Activated CD4-positive, alpha-beta T cell treated with anti-CD3 and anti-CD28 coated beads, Interleukin-2, amount 10 ng/mL, durations not matched to agents 24 days and 14 days (primary cell): ENCODE measurements at places on chromosomes 1 and 21. TPM values are rescaled to one million over a fixed set of nuclear protein-coding genes. Genes with fewer than 3 reads are reported as not detected.
A peak's percentile ranks its signal among the peaks of the same experiment; 100 is the strongest.

DNA sequence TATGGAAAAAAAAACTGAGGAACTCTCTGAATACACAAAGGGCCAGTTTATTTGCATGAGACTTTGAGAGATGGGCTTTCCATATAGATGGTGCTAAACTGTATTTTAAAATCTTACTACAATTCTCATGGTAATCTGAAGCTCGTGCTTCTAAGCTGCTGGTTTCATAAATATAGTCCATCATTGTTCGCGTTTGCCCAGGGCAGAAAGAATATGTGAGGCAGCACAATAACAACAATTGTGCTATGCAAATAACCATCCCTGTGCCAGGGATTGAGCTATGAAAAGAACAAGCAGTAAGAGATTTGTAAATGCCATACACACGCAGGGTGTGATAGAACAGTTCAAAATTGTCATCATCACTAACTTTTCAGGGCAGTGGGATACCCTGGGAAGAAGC lies 4.9 kb upstream of the EPS15 start:
- DNase-seq, result no peak
- no peaks in the 10 kb centered on the region for H3K36me3 ChIP-seq
- no peak overlapping the region for H3K4me3 ChIP-seq
- H3K27me3 ChIP-seq, result no peaks in the 10 kb centered on the region

DNA sequence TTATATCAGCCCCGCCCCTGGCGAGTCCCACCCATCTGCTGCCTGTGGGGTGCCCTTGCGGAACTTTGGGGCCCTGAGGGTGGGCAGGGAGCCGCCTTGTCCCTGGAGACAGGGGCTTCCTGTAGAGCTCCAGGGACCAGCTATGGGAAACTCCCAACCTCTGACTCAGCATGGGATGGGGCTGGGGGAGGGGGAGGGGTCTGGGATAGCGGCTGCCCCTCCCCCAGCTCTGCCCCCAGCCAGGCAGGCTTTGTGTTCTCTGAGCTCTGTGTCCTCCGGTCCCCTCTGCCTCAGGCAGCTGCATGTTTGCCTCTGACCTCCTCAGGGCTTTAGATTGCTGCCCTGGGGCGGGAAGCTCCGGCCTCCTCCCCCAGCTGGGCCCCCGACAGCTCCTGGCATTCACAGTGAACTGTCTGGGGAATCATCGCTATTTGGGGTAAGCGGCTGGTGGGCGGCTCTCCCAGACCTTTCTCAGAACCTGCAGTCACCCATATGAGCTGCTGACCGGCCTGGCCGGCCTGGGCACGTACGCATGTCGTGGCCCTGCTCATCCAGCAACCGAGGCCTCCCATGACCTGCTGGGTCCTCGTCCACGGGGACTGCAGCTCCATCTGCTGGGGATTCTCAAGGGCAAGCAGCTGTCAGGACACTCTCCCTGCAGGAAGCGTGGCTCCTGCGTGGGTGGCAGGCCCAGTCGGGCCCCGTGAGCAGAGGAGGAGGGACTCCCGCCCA lies 17.1 kb downstream of the ARHGEF16 start:
- no peaks in the 10 kb centered on the region for H3K36me3 ChIP-seq
- DNase-seq, result no peak
- peaks cover 2% of the 10 kb centered on the region for H3K4me1 ChIP-seq
- no peak overlapping the region for H3K4me3 ChIP-seq
- H3K27ac ChIP-seq, result no peak overlapping the region
- H3K27me3 ChIP-seq, result no peaks in the 10 kb centered on the region

GRCh38 chr1:25468033-25468432 lies 37.3 kb downstream of the MACO1 start:
- peak overlapping the region; percentile 57 for H3K27ac ChIP-seq
- no peak overlapping the region for H3K4me3 ChIP-seq
- H3K27me3 ChIP-seq, result no peaks in the 10 kb centered on the region
- DNase-seq, result no peak

GRCh38 chr1:29259802-29260441 lies 23.6 kb downstream of the PTPRU start:
- H3K27ac ChIP-seq, result no peak overlapping the region
- H3K36me3 ChIP-seq, result no peaks in the 10 kb centered on the region
- H3K27me3 ChIP-seq, result peaks cover 48% of the 10 kb centered on the region
- H3K4me3 ChIP-seq, result peak overlapping the region; percentile 66
- peak; percentile 79 for DNase-seq
- H3K4me1 ChIP-seq, result peaks cover 9% of the 10 kb centered on the region

- H3K27ac ChIP-seq, result no peak overlapping the region
- DNase-seq, result no peak
- no peak overlapping the region for H3K4me3 ChIP-seq
- H3K36me3 ChIP-seq, result no peaks in the 10 kb centered on the region
- H3K4me1 ChIP-seq, result no peaks in the 10 kb centered on the region
Measured at GRCh38 chr1:38727684-38728584, 131.6 kb downstream of the RRAGC start.

GRCh38 chr1:219323426-219323825 lies 149.7 kb downstream of the LYPLAL1 start:
- H3K27ac ChIP-seq, result no peak overlapping the region
- H3K36me3 ChIP-seq, result no peaks in the 10 kb centered on the region
- H3K4me1 ChIP-seq, result no peaks in the 10 kb centered on the region
- peaks cover 4% of the 10 kb centered on the region for H3K27me3 ChIP-seq
- no peak overlapping the region for H3K4me3 ChIP-seq
- no peak for DNase-seq

DNA sequence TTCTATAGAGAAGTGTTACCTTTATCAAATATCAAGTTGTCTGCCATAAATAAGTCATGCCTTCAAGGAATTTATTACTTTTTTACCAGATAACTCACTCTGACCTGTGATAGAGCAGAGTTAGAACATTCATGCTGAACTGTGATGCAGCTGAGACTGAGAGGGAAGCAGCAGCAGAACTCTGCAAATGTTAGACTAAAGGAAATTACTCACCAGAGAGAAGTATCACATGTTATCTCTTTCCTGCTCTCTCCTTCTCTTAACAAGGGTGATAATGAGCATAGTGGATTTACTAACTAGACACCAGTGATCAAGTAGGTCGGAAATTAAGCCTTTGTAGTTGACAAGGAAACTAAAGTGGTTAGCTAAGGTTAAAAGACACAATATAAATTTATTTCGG lies 181.6 kb downstream of the RASAL2 start:
- no peak overlapping the region for H3K27ac ChIP-seq
- no peak overlapping the region for H3K4me3 ChIP-seq

- DNase-seq, result no peak
- peaks cover 80% of the 10 kb centered on the region for H3K4me1 ChIP-seq
- no peaks in the 10 kb centered on the region for H3K27me3 ChIP-seq
- peak overlapping the region; percentile 93 for H3K27ac ChIP-seq
- peaks cover 21% of the 10 kb centered on the region for H3K36me3 ChIP-seq
Measured at GRCh38 chr1:221711656-221712055, 30.2 kb downstream of the DUSP10 start.

DNA sequence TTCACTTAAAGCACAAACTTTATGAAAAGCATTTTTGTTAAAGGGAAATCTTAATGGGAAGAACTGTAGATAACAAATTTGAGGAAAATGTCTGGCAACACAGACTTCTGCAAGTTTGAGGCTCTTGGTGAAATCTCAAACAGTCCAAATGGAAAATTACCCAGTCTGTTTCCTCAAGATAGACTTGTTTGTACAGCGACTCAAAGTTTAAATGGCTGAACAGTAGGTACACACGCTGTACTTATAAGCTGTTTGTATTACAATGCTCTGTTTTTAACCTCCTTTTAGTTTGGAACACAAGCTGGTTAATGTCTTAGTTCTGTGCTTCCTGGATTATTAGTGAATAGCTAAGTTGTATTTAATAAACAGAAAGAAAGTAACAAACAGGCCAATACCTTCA lies 217.1 kb downstream of the NFIA start:
- H3K27me3 ChIP-seq, result peaks cover 4% of the 10 kb centered on the region
- peaks cover 26% of the 10 kb centered on the region for H3K4me1 ChIP-seq
- H3K36me3 ChIP-seq, result no peaks in the 10 kb centered on the region
- H3K4me3 ChIP-seq, result no peak overlapping the region

GRCh38 chr1:192907545-192908243 lies 98.9 kb downstream of the RGS2 start:
- H3K27ac ChIP-seq, result no peak overlapping the region
- H3K36me3 ChIP-seq, result no peaks in the 10 kb centered on the region
- no peak for DNase-seq

- no peaks in the 10 kb centered on the region for H3K36me3 ChIP-seq
- no peaks in the 10 kb centered on the region for H3K4me1 ChIP-seq
- no peaks in the 10 kb centered on the region for H3K27me3 ChIP-seq
- no peak overlapping the region for H3K4me3 ChIP-seq
- no peak overlapping the region for H3K27ac ChIP-seq
Measured at GRCh38 chr1:177615251-177615650, 354.6 kb downstream of the SEC16B start.

- no peak for DNase-seq
- peak overlapping the region; percentile 30 for H3K27ac ChIP-seq
- H3K4me1 ChIP-seq, result peaks cover 16% of the 10 kb centered on the region
- no peaks in the 10 kb centered on the region for H3K27me3 ChIP-seq
- H3K4me3 ChIP-seq, result no peak overlapping the region
Measured at GRCh38 chr1:54171016-54171415, 18.2 kb upstream of the CDCP2 start.

DNA sequence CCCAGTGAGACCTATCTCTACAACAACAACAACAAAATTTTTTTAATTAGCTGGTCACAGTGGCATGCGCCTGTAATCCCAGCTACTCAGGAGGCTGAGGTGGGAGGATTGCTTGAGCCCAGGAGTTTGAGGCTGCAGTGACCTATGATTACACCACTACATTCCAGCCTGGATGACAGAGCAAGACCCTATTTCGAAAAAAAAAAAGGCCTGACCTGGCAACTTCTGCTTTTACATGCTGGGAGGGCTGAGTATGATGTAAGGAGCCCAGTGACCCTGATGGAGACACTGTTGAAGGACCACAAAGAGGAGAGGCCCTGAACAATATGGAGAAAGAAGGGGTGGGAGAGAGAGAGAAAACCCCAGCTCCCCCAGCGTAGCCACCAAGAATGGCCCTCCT lies 9.2 kb upstream of the VPS26C start:
- H3K4me3 ChIP-seq, result no peak overlapping the region
- no peaks in the 10 kb centered on the region for H3K36me3 ChIP-seq
- no peak for DNase-seq
- H3K4me1 ChIP-seq, result peaks cover 2% of the 10 kb centered on the region
- peaks cover 8% of the 10 kb centered on the region for H3K27me3 ChIP-seq

DNA sequence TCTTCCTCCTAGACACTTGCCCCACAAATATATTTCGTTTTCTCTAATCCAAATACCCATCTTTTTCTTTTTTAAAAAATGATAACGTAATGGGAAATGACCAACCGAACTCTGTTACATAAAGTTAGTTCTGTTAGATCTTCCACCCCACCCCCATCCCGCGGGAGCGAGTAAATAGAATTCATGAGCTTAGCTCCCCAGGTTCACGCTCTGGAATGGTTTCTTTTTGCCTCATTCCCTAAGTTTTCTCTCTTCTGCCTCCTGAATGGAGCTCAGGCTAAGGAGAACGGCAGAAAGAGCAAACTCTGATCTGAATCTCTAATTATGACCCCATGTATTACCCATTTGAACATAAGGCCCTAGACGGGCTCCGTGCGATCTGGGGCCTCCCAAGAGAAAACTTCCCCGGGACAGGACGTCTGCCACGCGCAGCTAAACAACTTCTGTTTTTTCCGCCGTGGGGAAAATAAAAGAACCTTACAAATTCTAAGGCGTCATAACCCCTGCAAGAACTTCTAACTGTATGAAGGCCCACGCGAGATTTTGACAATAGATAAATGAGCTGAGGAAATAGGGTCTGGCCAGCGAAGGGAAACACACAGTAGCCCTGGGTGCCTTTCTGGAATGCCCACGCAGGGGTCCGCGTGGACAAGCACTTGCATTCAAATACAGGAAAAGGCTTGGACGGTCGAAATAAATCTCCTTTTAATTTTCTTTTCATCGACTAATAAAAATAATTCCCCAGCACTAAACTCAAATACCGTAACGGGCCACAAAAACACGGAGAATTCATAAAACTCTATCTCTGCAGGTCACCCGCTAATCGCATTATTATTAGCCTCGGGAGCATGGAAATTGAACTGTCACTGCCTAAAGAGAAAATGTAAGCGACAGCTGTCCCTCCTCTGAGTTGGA lies 2.2 kb downstream of the TBX15 start:
- H3K27me3 ChIP-seq, result peaks cover 88% of the 10 kb centered on the region
- H3K27ac ChIP-seq, result peak overlapping the region; percentile 11
- H3K36me3 ChIP-seq, result peaks cover 14% of the 10 kb centered on the region
- peaks cover 7% of the 10 kb centered on the region for H3K4me1 ChIP-seq
- no peak overlapping the region for H3K4me3 ChIP-seq
- DNase-seq, result no peak

GRCh38 chr1:170685166-170685565 lies 21.2 kb downstream of the PRRX1 start:
- no peak overlapping the region for H3K27ac ChIP-seq
- no peak for DNase-seq
- no peak overlapping the region for H3K4me3 ChIP-seq
- H3K4me1 ChIP-seq, result peaks cover 2% of the 10 kb centered on the region
- H3K27me3 ChIP-seq, result peaks cover 16% of the 10 kb centered on the region

GRCh38 chr21:28229814-28230213 lies 762.9 kb downstream of the LTN1 start:
- no peak overlapping the region for H3K4me3 ChIP-seq
- no peaks in the 10 kb centered on the region for H3K27me3 ChIP-seq
- H3K4me1 ChIP-seq, result no peaks in the 10 kb centered on the region
- no peak overlapping the region for H3K27ac ChIP-seq
- H3K36me3 ChIP-seq, result no peaks in the 10 kb centered on the region

GRCh38 chr21:34835526-34835925 lies 166.7 kb downstream of the CLIC6 start:
- H3K27ac ChIP-seq, result no peak overlapping the region
- peaks cover 37% of the 10 kb centered on the region for H3K4me1 ChIP-seq
- H3K36me3 ChIP-seq, result peaks cover 76% of the 10 kb centered on the region
- H3K27me3 ChIP-seq, result no peaks in the 10 kb centered on the region
- DNase-seq, result no peak

ACBD3 gene
- 21.8 and 23.9 TPM in 2 replicates for total RNA-seq

DMBX1 gene
- 0.07 TPM in 1 of 2 replicates, not detected in the other for total RNA-seq

OR2L13 gene
- total RNA-seq, result not detected in 2 replicates

ADCY10 gene
- total RNA-seq, result 0.09 and 0.19 TPM in 2 replicates

KCNE2 gene
- not detected in 2 replicates for total RNA-seq

LCE4A gene
- total RNA-seq, result not detected in 2 replicates

KRTAP11-1 gene
- total RNA-seq, result not detected in 2 replicates

ZYG11A gene
- 0.12 and 0.17 TPM in 2 replicates for total RNA-seq

A3GALT2 gene
- total RNA-seq, result not detected in 2 replicates

SEMA4A gene
- total RNA-seq, result 12.1 and 12.7 TPM in 2 replicates

CA14 gene
- not detected in 2 replicates for total RNA-seq

IFI44 gene
- total RNA-seq, result 20.4 and 27.6 TPM in 2 replicates

PLA2G2C gene
- total RNA-seq, result 0.28 and 0.40 TPM in 2 replicates
